ENCODE measurements at places on chromosomes 16 and 17.

GRCh38 chr17:56724664-56725063, 109.1 kb downstream of the C17orf67 start:
- DNase-seq, result no peak

GRCh38 chr17:50263331-50264262, 10.7 kb upstream of the TMEM92 start:
- DNase-seq, result no peak

- no peak for DNase-seq
Measured at GRCh38 chr17:8698162-8698971, 46.3 kb downstream of the CCDC42 start.

DNA sequence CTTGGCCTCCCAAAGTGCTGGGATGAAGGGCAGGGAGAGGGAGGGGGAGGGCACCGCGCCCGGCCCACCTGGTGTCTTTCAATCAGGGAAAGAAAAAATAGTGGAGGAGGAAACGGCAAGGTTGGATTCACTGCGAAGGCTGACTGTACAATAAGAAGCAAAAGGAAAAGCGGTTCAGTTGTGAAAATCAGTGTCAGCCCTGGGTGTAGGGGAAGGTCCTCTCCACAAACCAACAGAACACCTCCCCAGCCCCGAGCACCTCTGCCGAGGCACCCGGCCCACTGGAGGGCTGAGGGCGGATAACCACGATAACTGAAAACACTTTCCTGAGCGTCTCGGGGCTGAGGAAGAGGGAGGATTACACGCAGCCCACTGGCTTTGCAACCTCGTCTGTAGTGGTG, 1.4 kb upstream of the SPG7 start:
- DNase-seq, result peak; percentile 32

DNA sequence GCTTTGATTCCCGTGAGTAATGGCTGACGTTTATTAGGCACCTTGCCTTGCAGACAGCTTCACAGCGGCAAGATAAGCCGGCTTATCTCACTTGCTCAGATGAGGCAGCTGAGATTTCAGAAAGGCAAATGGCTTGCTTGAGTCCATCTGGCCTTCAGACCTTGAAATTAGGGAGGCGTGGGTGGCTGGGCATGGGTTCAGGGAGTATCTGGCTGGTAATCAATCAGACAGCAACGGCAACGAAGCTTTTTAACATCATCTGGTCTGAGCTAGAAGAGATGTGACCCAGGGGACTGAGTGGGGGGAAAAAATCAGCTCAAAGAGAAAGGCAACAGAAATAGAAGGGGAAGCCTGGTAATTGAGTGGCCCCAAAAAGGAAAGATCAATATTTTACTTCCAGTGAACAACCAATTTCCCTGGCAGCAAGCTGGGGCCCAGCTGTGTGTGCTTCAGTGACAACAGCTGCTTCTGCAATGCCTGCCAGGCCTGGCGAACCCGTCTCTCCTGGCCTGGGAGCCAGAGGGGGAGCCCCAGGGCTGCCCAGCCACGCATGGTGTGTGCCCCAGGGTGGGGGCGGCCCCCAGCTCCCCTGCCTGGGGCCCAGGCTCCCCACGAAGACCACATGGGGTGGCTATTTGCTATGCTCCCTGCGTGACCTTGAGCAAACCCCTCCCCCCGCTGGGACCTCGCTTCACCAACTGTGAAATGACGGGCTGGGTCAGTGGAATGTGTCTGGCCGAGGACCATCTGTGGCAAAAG, 34.0 kb downstream of the RAB11FIP4 start:
- DNase-seq, result no peak

DNA sequence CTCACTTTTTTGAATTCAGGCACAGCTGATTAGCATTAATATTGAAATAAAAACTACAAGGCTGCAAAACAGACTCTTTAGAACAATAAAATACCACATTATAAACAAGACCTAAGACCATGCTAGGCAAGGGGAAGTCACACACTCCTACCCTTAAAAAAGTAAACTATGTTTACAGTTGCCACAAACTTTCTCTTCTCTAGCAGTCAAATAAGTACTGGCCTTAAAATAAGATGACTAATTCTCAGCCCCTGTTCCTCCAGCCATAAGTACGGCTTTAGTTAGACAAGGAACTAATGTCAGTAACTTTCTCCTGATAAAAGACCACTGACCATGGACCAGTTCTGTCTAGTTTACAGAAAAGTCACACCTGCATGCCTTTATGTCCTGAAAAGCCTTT, 19.5 kb upstream of the CPHXL start:
- no peak for DNase-seq

- no peak for DNase-seq
Measured at GRCh38 chr17:30954046-30954830, 16.6 kb upstream of the RNF135 start.

Measured in activated CD4-positive, alpha-beta T cell treated with anti-CD3 and anti-CD28 coated beads, Interleukin-2, amount 50 U/mL, for 48 hours (primary cell).